HEK293T (cell line): ENCODE measurements at places on chromosomes 16 and 17.

- DNase-seq: no peak
Measured at GRCh38 chr17:77282524-77283515, 142.1 kb downstream of the SEC14L1 start.

- DNase-seq: no peak
Measured at GRCh38 chr16:17748044-17748719, 277.4 kb upstream of the XYLT1 start.

GRCh38 chr16:27784351-27785306 lies 234.7 kb downstream of the KATNIP start:
- no peak for DNase-seq

- DNase-seq: no peak
Measured at GRCh38 chr17:74079537-74080300, 123.8 kb upstream of the RPL38 start.
